ENCODE measurements at places on chromosomes 7 and 10. TPM values are rescaled to one million over a fixed set of nuclear protein-coding genes. Genes with fewer than 3 reads are reported as not detected.

Gene VWC2
- under 0.01 TPM for total RNA-seq

Gene ZYX
- total RNA-seq, result 100 TPM

Gene UMAD1
- 9.4 TPM for total RNA-seq

Gene AVL9
- 21.5 TPM for total RNA-seq

Gene WIPF3
- total RNA-seq, result under 0.01 TPM

Gene CPA4
- not detected for total RNA-seq

Gene ZNF783
- total RNA-seq, result 19.9 TPM

Gene APBB1IP
- total RNA-seq, result 30.7 TPM

Gene WNT2
- not detected for total RNA-seq

Gene SLC26A3
- not detected for total RNA-seq

Gene KIAA1217
- not detected for total RNA-seq

Gene ANKRD22
- under 0.01 TPM for total RNA-seq

DNA sequence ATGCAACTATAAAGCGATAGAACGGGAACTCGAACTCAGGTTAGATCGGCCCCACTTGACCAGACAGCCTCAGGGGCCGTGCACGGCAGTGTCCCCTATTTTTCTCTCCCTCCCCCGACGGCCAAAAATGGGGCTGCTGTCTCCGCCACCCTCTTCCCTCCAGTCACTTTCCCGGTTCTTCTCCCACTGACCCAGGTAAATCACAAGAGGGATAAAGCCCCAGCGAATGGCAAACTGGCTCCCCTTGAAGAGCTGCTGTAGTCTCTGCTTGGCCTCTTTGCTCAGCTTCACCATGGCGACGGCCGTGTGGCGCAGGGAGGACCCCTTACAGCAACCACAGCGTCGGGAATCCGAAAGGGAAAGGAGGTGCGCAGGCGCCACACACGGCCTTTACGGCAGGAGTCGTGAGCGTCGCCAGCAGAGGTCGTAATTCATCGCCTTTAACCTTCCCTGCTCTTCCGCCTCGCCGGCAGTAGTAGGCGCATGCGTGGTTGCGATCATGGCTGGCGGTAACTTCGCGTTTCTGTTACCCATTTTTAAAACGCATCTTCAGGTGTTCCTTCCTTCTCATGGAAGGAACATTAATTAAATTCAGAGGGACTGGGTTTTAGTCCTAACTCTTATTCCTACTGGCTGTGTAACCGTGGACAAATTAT is at the start of gene TOMM7:
Gene TOMM7 (minus strand): TSS at position 364 of the 656 bp plus-strand sequence. CDS start 70 bp downstream, at position 294.
- peak; percentile 86 for DNase-seq

DNA sequence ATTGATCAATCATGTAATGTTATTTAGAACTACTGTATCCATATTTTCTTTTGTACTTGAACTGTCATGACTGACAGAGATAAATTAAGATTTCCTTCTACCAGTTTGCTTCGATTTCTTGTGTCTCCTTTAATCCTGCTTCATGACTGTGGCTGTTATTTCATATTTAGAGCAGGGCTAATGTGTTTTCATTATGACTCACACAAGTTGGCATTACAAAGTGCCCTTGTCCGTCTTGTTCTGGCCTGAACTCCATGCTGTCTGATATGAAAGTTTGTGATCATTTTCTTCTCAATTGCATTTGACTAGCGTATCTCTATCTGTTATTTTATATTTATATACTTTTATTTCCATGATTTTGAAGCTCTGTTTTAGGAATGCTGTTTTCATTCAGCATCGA is 344.1 kb upstream of the PRKCQ start:
- no peak for DNase-seq

GRCh38 chr7:74658178-74659004 is 873 bp downstream of the GTF2I start:
- DNase-seq, result peak; percentile 71

DNA sequence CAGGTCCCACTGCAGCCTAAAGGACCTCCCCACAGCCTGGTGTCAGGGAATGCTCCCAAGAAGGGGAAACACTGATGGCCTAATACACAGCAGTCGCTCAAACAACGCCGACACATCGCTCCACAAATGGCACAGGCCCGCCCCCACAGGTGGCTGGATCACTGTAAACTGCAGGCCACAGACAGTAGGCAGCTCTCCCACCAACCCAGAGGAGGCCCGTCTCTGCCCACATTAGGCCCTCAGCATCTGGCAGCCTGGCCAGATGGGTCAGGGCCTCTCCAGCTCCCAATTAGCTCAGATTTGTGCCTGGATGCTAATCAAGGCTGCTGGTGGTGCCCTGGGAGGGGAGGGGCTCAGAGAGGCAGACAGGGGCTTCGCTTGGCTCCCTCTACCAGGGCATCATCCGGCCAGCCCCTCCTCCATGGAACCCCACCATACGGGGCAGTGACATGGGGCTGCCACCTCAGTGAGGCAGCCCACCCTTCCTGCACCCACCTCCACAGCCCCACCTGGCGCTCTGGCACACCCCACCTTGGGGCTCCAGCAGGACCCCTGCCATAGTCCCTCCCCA is 42.7 kb downstream of the CAMK2B start:
- no peak for DNase-seq

DNA sequence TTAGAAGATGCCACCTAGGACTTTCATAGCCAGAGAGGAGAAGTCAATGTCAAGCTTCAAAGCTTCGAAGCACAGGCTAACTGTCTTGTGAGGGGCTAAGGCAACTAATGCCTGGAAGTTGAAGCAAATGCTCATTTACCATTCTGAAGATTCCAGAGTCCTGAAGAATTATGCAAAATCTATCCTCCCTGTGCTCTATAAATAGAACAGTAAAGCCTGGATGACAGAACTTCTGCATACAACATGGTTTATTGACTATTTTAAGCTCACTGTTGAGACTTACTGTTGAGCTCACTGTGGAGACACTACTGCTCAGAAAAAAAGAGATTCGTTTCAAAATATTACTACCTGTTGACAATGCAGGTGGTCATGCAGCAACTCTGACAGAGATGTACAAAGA is 28.6 kb downstream of the TNS3 start:
- no peak for DNase-seq

DNA sequence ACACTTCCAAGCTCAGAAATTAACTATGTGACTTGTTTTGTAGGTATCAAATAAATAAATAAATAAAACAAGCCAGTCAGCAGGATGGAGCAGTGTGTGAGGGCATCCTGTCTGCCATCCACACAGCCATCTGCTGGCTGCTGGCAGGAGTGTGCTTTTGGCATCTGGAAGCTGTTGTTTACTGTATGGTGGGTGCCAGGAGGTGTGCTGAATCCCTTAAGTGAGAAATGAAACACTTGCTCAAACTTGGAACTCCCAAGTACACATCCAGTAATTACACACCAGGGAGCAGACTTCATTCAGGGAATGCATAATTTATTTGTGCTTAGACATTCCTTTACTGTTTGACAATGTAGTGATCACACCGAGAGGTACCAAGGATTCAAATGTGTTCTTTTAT is 16.9 kb upstream of the TAX1BP1 start:
- peak; percentile 16 for DNase-seq

GRCh38 chr7:7178081-7178480 is 4.3 kb upstream of the C1GALT1 start:
- no peak for DNase-seq

DNA sequence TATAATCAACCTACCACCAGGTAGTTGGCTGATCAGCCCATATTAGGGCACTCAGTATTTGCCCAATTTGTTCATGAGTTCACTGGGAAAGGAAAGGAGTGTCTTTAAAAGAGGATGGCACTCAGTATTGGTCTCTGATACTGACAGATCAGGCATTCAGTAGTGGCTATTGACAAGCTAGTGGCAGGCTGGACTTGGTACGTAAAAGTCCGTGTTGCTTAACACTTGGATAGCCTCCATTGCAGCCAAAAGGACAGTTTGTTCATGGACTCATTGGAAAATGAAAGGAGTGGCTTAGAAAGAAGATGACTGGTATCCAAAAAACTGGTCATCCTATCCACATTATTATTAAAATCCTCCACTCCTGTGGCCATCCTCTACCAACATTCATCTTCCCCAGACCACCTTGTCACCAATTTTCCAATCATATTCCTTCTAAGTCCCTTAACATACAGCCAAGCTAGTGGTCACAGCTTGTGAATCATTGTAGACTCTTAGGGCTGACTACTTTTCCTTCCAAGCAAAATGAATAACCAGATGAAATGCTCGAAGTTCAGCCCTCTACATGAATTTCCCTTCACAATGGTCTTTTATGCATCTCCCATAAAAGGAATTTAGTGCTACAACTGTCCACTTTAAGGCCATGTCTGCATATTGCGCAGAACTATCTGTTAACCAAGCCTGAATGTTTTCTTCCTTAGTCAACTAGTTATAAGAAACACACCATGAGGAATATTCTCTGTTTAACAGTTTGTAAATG is 78.6 kb upstream of the MAGI2 start:
- DNase-seq, result no peak

GRCh38 chr10:67808704-67809103 is 29.3 kb downstream of the DNAJC12 start:
- DNase-seq, result no peak

GRCh38 chr10:72886621-72887020 is 6.9 kb upstream of the OIT3 start:
- DNase-seq, result no peak

DNA sequence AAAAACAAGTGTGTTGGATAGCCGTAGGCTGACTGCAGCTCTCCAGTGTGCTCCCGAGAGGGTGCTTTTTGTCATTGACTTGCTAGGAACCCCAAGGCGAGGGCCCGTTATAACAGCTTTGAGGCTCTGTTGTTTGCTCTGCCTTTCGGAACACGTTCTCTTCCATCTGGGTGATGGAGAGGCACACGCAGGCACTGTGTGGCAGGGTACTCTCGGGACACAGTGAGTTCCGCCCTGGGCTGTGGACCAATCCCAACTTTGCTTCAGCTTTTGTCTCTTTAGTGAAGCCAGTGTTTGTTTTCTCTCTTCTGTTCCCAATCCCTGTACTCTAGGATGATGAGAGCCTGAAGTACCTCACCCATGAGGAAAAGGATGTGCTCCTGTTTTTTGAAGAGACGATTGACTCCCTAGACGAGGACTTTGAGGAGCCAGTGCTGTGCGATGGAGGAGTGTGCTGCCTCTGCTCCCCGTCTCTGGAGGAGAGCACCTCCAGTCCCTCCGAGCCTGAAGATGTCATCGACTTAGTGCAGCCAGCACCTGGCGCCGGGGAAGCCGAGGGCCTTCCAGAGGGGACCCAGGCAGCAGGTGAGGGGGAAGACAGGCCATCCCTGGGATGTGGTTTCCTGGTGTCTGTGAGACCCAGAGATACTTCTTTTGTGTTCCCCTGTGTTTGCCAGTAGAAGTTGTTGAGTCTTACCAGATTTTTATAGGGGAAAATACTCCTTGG is 43.2 kb downstream of the PROSER2 start:
- DNase-seq, result no peak

- no peak for DNase-seq
Observed at GRCh38 chr7:22193450-22193983, 163.4 kb downstream of the RAPGEF5 start.

DNA sequence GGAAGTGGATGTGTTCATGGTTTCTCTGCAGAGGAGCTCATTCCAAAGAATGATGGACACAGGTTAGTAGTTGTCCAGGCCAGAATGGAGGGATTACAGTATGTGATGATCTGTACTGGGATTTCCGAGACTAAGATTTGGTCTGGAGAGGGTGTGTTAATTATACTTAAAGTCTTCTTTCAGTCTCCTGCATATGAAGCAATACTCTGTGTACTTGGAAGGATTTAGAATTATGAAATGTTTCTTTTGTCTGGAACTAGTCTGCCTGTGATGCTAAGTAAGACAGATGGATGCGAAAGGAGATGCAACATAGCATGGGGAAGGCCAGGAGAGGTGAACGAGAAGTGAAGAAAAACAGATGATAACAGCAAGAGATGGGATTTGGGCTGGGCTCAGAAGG is 305.1 kb upstream of the LYZL1 start:
- DNase-seq, result no peak

- DNase-seq, result no peak
Observed at GRCh38 chr10:89973326-89973725, 271.9 kb downstream of the KIF20B start.

- DNase-seq, result no peak
Observed at GRCh38 chr10:45502458-45502857, 128.4 kb downstream of the ALOX5 start.

- no peak for DNase-seq
Observed at GRCh38 chr10:86846088-86846487, 89.7 kb downstream of the BMPR1A start.

- no peak for DNase-seq
Observed at GRCh38 chr7:81439591-81439990, 330.3 kb downstream of the HGF start.

DNA sequence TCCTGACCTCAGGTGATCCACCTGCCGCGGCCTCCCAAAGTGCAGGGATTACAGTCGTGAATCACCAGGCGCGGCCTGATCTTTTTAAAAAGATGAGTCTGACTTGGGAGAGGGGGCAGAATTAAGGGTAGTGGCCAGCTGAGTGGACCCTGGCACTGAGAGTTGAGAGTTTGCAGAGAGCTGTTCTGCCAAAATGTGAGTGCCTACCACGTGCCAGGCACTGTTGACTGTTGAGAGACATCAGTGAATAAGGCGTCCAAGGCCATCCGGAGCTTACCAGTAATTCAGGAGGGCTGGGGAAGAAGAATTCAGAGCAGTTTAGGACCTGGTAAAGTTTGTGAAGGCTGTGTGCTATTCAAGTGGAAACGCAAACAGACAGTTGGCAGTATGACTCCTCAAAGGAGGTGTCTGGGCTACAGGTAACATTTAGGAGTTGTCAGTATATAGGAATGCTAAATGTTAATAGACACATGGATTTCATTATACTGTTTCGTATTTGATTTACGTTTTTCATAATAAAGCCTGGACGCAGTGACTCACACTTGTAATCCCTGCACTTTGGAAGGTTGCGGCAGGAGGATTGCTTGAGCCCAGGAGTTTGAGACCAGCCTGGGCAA is 1.5 kb downstream of the NIPSNAP2 start:
- DNase-seq, result no peak

- DNase-seq, result no peak
Observed at GRCh38 chr10:47233631-47234030, 66.4 kb upstream of the GDF10 start.

DNA sequence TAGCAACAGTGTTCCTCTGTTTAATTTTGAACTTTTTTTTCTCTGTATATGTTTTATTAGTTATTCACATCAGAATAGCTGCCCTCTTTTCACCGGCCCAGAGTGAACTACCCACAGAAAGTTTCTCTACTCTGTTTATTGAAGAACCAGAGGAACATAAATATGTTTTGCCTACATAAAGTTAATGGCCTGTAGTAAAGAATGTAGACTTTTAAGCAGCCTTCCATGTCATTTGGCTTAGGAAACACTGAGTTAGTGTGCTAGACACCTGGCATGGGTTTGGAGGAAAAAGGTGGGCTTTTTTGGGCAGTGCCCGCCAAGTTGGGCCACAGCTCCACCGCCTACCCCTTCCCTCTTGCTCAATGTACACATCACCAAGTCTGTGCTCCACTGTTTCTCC is 8.9 kb upstream of the MEST start:
- DNase-seq, result no peak

- DNase-seq, result no peak
Observed at GRCh38 chr10:64036321-64036930, 515.2 kb downstream of the REEP3 start.

Measured in hematopoietic multipotent progenitor cell (in vitro differentiated cells).